ENCODE measurements at places on chromosomes 7 and 10. TPM values are rescaled to one million over a fixed set of nuclear protein-coding genes. Genes with fewer than 3 reads are reported as not detected.

GRCh38 chr7:33804140-33804660, 101.1 kb upstream of the BMPER start:
- no peak for DNase-seq

GRCh38 chr7:158345731-158346130, 241.9 kb downstream of the PTPRN2 start:
- DNase-seq = no peak

DNA sequence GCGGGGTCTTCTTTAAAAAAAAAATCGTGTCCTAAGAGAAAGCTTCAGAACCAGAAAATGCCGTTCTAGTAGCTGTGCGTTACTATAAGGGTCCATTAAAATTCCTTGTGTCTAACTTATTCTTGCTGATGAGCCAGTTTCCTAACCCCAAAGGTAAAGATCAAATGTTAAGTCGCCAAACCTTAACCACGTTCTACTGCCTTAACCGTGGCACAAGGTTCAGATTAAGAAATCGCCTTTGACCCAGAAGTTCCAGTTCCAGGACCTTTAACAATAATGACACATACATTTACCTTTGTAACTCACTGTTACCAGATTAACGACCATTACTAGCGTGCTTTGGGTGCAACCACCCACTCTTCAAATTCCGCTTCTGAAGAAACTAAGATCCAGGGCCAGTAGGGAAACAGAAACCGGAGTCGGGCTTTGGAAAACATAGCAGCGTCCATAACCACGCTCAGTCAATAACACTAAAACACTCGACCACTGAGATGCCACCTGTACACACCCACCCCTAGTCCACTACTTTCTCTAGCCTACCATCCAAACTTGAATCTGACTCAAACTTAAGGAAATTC, 620 bp downstream of the BET1 start:
- no peak for DNase-seq

DNA sequence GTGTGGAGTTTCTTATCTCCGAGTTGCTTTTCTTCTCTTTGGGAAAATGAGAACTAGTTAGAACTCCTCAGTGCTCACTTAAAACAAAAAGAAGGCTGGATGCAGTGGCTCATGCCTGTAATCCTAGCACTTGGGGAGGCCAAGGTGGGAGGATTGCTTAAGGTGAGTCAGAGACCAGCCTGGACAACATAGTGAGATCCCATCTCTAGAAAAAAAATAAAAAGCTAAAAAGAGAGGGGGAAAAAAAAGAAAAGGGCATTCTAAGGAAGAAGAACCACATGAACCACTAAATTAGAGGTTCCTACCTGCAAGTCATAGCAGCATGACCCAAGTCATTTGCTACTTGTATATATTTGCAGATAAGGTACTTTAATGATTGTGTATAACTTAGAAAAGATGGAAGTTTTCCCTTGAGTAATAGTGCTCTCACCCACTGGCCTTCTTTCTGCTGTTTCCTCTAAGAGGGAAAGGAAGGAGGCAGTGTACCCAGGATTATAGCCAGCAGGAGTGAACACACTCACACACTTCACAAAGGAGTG, 87.8 kb downstream of the CCDC71L start:
- no peak for DNase-seq

- no peak for DNase-seq
These were observed 80.1 kb downstream of the OSBPL3 start for GRCh38 chr7:24899905-24900304.

- no peak for DNase-seq
These were observed 72.1 kb upstream of the EGFR start for GRCh38 chr7:54946764-54947163.

- DNase-seq = no peak
These were observed 12.6 kb downstream of the HOXA4 start for GRCh38 chr7:27117887-27118491.

- DNase-seq = peak; percentile 57
These were observed 69.3 kb downstream of the AP3M1 start for GRCh38 chr10:74081192-74081803.

DNA sequence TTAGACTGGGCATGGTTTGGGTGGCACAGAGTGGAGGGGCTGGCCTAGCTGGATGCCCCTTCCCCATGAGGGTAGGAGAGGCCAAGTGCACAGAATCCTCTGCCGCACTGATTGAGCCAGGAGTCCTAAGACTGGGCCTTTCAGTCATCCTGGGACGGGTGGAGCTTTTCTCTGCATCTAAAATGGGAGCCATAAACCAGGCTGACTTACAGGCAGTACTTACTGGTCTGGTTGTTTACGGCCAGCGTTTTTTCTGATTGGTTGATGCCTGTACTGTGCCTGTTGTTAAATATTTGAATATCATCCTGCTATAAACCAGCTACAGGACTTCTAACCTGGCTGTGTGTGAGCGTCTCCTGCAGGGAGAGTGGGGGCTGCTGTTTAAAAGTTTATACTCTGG, 107.8 kb downstream of the CDH23 start:
- no peak for DNase-seq

DNA sequence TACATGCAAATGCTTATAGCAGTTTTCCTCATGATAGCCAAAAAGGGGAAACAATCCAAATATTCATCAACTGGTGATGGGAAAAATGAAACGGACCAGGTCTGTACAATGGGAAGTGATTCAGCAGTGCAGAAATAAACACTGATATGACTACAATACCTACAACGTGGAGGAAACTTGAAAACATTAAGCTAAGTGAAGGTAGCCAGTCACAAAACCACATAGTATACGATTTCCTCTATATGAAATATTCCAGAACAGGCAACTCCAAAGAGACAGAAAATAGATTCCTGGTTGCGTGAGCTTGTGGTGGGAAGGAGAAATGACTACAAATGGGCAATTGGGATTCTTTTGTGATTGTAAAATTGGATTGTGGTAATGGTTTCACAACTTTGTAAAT, 263.1 kb upstream of the PITRM1 start:
- DNase-seq = no peak

- DNase-seq = no peak
These were observed 339.9 kb downstream of the CXCL12 start for GRCh38 chr10:44045020-44045419.

DNA sequence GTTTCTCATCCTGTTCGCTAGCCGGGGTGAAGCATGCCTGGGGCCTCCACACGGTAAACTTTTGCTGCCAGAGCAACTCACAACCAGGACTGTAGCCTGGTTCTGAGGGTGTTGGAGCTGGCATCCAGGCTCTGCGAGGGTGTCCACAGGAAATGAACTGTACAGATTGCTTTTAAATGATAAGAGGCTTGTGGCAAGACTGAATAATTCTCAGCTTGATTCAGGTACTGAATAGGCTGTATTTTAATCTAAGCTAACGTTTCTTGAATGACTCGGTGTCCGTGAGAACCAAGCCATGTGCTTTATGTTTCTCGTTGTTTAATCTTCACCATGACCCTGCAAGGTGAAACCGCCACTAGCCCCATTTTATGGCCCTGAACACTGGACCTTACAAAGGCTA, 49.3 kb downstream of the EEPD1 start:
- DNase-seq = no peak

DNA sequence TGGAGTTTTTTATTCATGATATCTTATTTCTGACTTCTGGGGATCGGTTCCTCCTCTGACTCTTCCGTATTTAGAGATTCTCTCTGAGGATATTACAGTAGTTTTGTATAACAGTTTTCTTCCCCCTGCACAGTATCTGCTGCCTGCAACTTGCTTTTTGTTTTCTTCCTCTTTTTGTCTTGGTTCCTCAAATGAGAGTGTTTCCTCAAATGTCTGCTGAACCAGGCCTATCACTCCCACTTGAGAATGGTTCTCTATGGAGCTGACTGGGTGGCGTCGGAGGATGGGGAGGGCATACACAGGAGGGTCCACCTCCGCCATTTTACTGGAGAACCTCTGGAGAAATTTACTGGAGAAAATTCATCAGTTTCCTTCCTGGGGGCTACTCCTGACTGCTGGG, 27.7 kb downstream of the ARHGAP22 start:
- DNase-seq = no peak

DNA sequence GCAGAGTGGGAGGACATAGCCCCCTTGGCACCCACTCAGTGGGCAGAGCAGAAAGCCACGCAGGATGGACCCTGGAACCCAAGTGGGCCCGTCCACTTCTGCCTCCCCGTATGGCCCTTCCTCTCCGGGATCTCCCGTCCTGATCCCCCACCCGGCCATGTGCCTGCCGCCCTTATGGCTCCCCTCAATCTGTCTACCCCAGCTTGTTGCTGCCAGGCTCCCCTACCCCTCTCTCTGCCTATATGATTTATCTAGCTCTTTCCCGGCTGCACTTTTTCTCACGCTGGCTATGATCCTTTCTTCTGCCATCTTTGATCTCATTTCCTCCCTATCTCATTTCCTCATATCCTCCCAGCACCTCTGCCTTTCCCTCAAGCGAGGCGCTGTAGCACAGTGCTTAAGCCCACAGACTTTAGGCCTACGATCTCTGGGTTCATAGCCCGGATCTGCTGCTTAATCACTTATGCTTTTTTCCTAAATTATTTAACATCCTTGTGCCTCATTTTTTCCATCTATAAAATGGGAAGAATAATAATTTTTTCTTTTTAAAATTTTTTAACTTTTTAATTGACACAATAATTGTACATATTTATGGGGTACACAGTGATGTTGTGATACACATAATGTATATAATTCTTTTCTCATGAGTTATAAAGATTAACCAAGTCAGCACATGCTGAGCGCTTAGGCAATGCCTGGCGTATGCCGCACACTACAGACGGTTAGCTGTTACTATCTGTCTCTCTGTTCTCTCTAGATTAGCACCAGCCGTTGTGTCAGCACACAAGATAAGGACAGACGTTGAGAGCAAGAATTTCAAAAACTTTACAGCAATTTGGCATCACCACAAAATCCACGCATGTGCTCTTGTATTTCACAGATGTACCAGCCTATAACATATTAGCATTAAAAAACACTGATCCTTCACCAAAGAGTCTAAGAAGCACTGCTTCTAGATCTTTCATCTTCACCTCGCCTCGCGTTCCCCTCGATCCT, 18.1 kb downstream of the KCNH2 start:
- DNase-seq = no peak

GRCh38 chr10:3814838-3815220, 29.8 kb upstream of the KLF6 start:
- no peak for DNase-seq

GRCh38 chr10:70255329-70256299, 22.4 kb upstream of the PPA1 start:
- no peak for DNase-seq

- DNase-seq = no peak
These were observed 111.8 kb downstream of the MAPK8 start for GRCh38 chr10:48418189-48418788.

GRCh38 chr10:88879534-88880281, at the start of gene STAMBPL1:
Gene STAMBPL1 (plus strand): TSS chr10:88880245. CDS start chr10:88901709, 21,464 bp downstream.
- DNase-seq = peak; percentile 25

DNA sequence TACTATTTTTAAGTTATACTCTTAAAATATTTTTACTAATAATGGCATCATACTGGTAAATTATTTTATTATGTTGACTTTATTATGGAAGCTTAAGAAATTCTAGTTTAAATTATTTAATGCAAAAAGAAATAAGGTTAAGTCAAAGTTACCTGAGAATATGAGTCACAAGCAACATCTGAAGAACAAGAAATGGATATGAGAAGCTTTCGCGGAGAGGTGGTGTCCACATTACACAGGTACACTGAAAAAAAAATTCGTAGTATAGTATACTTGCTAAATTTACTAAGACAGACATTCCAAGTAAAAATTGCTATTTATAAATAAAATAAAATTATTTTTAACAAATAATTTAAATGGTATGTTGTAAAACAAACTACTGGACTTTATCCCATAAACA, 143.8 kb downstream of the AVL9 start:
- no peak for DNase-seq

GRCh38 chr10:28677888-28678686, 766 bp downstream of the BAMBI start:
- no peak for DNase-seq

- DNase-seq = no peak
These were observed 279.7 kb downstream of the USP6NL start for GRCh38 chr10:11331726-11332125.

GRCh38 chr7:475951-476441, 43.6 kb downstream of the PDGFA start:
- no peak for DNase-seq

- DNase-seq = no peak
These were observed 97.3 kb downstream of the CCDC71L start for GRCh38 chr7:106563466-106564150.

DNA sequence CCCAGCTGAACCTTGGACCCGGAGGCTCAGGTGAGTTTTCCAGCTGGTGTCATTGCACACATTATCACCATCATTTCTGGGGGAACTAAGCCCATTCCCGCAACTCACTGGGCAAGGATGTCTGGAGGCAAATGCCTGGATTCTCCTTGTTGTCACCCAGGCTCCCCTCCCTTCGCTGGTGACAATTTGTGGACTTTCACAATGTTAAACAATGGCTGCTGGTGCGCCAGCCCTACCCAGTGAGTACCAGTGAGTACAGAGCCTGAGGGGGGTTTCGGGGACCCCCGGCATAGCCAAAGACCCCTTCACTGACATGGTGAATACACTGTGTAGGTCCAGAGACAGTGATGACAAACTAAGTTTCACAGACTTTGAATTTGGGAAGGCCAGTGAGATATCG, 189.2 kb downstream of the ADARB2 start:
- no peak for DNase-seq

- DNase-seq = no peak
These were observed 51.8 kb upstream of the PARD3 start for GRCh38 chr10:34866848-34867247.

DNA sequence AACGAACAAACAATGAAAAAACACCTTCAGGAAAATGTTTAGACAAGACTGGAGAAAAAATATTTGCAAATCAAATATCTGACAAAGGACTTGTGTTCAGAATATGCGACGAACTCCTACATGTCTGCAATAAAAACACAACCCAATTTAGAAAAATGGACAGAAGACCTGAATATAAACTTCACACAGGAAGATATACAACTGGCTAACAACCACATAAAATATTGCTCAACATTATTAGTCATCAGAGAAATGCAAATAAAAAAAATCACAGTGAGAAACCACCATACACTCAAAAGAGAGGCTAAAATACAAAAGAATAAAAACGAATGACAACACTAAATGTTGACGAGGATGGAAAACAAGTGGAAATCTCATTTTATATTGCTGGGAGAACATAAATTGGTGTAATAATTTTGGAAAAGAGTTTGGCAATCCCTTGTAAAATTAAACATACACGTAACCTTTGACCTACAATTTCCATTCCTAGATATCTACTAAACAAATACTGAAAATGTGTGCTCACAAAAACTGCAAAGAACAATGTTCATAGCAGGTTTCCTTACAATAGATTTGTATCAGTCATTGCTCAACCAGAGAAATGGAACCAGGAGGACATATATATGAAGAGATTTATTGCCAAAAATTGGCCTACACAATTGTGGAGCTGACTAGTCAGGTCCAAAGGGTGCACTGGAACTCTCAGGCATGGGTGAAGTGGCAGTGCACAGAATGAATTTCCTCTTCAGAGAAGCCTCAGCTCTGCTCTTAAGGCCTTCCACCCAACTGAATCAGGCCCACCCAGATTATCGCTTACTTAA, 82.9 kb upstream of the OGDHL start:
- DNase-seq = peak; percentile 36

GPR85 gene
- not detected for total RNA-seq

AKR1E2 gene
- total RNA-seq = 4.7 TPM

ZNF800 gene
- total RNA-seq = 26.0 TPM

GPR26 gene
- not detected for total RNA-seq

PRSS37 gene
- total RNA-seq = not detected

LRRD1 gene
- 0.05 TPM for total RNA-seq

MMD2 gene
- total RNA-seq = not detected

ANKRD61 gene
- 0.18 TPM for total RNA-seq

MSMB gene
- not detected for total RNA-seq

ADAMTS14 gene
- 0.67 TPM for total RNA-seq

POM121L12 gene
- not detected for total RNA-seq

SUN3 gene
- 0.49 TPM for total RNA-seq

C7orf33 gene
- not detected for total RNA-seq

NXPH1 gene
- total RNA-seq = not detected

Measured in Panc1 (cell line).